ENCODE measurements at places on chromosomes 6 and 20.

GRCh38 chr20:61949714-61950640 lies 115.7 kb downstream of the TAF4 start:
- DNase-seq: no peak

- no peak for DNase-seq
These were observed 365.2 kb upstream of the POU3F2 start for GRCh38 chr6:98469141-98469540.

GRCh38 chr6:52221302-52221701 lies 23.0 kb downstream of the IL17F start:
- peak; percentile 88 for DNase-seq

GRCh38 chr20:32495217-32495565 lies 89.9 kb downstream of the NOL4L start:
- no peak for DNase-seq

- no peak for DNase-seq
These were observed 441.2 kb upstream of the DEFB115 start for GRCh38 chr20:30816182-30816645.

GRCh38 chr6:122610690-122611455 lies 668 bp downstream of the PKIB start:
- no peak for DNase-seq
